ENCODE measurements at places on chromosomes 3 and 15. TPM values are rescaled to one million over a fixed set of nuclear protein-coding genes. Genes with fewer than 3 reads are reported as not detected.

Gene MAP6D1
- total RNA-seq = 2.0 TPM

GRCh38 chr3:8164145-8164544, 337.5 kb upstream of the LMCD1 start:
- H3K4me1 ChIP-seq = no peaks in the 10 kb centered on the region
- H3K27me3 ChIP-seq = no peaks in the 10 kb centered on the region
- no peak overlapping the region for H3K27ac ChIP-seq
- H3K36me3 ChIP-seq = no peaks in the 10 kb centered on the region
- no peak for DNase-seq

DNA sequence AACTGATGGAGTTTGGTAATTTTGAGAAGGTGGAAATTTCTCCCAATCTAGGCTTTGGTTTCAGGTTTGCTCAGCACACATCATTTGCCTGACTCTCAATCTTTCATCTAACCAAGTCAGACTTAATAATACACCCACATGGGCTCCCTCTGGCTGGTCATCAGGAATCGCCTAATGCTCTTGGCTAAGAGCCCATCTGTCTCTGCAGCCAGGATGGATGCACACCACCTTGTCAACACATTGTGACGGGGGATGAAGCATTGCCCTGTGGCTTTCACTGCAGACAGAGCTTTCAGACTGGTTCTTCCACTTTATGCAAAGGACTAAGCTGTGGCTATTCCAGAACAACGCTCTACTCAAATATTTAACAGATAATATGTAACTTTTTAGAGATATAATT, 3.0 kb upstream of the HDGFL3 start:
- no peak for DNase-seq
- H3K36me3 ChIP-seq = no peaks in the 10 kb centered on the region
- no peak overlapping the region for H3K27ac ChIP-seq

GRCh38 chr15:75109736-75110130, 86.3 kb downstream of the PPCDC start:
- no peak overlapping the region for H3K4me3 ChIP-seq
- no peak for DNase-seq
- no peak overlapping the region for H3K27ac ChIP-seq
- no peaks in the 10 kb centered on the region for H3K36me3 ChIP-seq
- H3K4me1 ChIP-seq = no peaks in the 10 kb centered on the region

GRCh38 chr3:87501076-87501475, 224.7 kb upstream of the POU1F1 start:
- no peaks in the 10 kb centered on the region for H3K36me3 ChIP-seq
- no peak overlapping the region for H3K27ac ChIP-seq
- DNase-seq = no peak
- no peaks in the 10 kb centered on the region for H3K4me1 ChIP-seq
- H3K27me3 ChIP-seq = no peaks in the 10 kb centered on the region

Gene GUCA1C
- total RNA-seq = not detected

All from Peyer's patch (tissue), 4 donors.